ENCODE measurements at places on chromosomes 13 and 19. TPM values are rescaled to one million over a fixed set of nuclear protein-coding genes. Genes with fewer than 3 reads are reported as not detected.

The SH2D3A gene
- total RNA-seq: 26.7 TPM

The LHB gene
- not detected for total RNA-seq

The TNFRSF19 gene
- 0.20 TPM for total RNA-seq

The LAIR2 gene
- total RNA-seq: not detected

The SKA3 gene
- total RNA-seq: 45.7 TPM

The SPC24 gene
- total RNA-seq: 62.2 TPM

The ACTMAP gene
- 42.4 TPM for total RNA-seq

The ERICH6B gene
- not detected for total RNA-seq

The PPM1N gene
- 10.3 TPM for total RNA-seq

The UHRF1 gene
- total RNA-seq: 42.5 TPM

The GSX1 gene
- not detected for total RNA-seq

The MEX3D gene
- total RNA-seq: 69.5 TPM

The ZNF439 gene
- total RNA-seq: 8.5 TPM

The CLEC4M gene
- not detected for total RNA-seq

The ZNF667 gene
- total RNA-seq: 10.8 TPM

The TEX101 gene
- not detected for total RNA-seq

The GRIK5 gene
- 66.3 TPM for total RNA-seq

The MAMSTR gene
- total RNA-seq: 1.6 TPM

The ZNF723 gene
- not detected for total RNA-seq

The DOCK9 gene
- 36.6 TPM for total RNA-seq

The EIF3K gene
- 416 TPM for total RNA-seq

The MEF2B gene
- total RNA-seq: 1.3 TPM

The CILP2 gene
- total RNA-seq: 10.6 TPM

The CERS1 gene
- 22.6 TPM for total RNA-seq

The KLK14 gene
- 1.1 TPM for total RNA-seq

The SERPINE3 gene
- total RNA-seq: 0.64 TPM

The NLRP5 gene
- total RNA-seq: not detected

The ERICH4 gene
- not detected for total RNA-seq

The ZNF607 gene
- 20.7 TPM for total RNA-seq

The KIR2DL3 gene
- total RNA-seq: not detected

The LGI4 gene
- total RNA-seq: 15.1 TPM

The CEACAM1 gene
- 1.2 TPM for total RNA-seq

The DZIP1 gene
- 33.5 TPM for total RNA-seq

The ZNF560 gene
- total RNA-seq: 5.8 TPM

The SIGLEC9 gene
- total RNA-seq: not detected

The PLVAP gene
- 0.27 TPM for total RNA-seq

The LIM2 gene
- not detected for total RNA-seq

The KLF2 gene
- 1.1 TPM for total RNA-seq

The DACT3 gene
- total RNA-seq: 1.8 TPM

The DCT gene
- not detected for total RNA-seq

The LILRB4 gene
- total RNA-seq: not detected

The KLHL1 gene
- not detected for total RNA-seq

The ZNF558 gene
- 3.6 TPM for total RNA-seq

The CDX2 gene
- total RNA-seq: 0.11 TPM
